ENCODE measurements at places on chromosomes 11 and 22.
A peak's percentile ranks its signal among the peaks of the same experiment; 100 is the strongest.

- DNase-seq: peak; percentile 31
Measured at GRCh38 chr22:31284281-31285155, 7.8 kb downstream of the PIK3IP1 start.

GRCh38 chr11:65606876-65607613 is 7.0 kb downstream of the MAP3K11 start:
- DNase-seq: peak; percentile 73

DNA sequence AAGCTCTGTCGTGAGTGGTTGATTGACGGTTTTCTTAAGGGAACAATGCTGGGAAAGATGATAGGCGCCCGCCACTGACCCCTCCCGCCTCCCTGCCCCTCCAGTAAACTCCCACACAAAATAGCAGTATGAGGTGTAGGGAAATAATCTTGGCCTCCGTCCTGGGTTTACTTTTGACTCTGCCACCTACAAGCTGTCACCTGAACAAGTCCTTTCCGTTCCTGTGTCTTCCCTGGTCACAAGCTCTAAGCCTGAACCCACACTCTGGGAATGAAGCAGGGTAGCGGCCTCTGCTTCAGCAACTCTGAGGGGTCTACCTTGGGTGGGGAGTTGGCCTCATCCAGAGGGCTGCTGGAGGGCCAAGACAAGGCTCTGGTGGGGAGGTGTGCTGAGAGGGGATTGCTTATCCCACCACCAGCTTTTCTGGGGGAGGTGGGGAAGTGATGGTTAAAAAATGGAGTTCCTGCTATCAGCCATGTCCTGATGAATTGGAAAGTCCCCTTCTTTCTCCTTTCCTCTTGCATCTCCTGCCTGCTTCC is 87.8 kb downstream of the CEP164 start:
- no peak for DNase-seq

DNA sequence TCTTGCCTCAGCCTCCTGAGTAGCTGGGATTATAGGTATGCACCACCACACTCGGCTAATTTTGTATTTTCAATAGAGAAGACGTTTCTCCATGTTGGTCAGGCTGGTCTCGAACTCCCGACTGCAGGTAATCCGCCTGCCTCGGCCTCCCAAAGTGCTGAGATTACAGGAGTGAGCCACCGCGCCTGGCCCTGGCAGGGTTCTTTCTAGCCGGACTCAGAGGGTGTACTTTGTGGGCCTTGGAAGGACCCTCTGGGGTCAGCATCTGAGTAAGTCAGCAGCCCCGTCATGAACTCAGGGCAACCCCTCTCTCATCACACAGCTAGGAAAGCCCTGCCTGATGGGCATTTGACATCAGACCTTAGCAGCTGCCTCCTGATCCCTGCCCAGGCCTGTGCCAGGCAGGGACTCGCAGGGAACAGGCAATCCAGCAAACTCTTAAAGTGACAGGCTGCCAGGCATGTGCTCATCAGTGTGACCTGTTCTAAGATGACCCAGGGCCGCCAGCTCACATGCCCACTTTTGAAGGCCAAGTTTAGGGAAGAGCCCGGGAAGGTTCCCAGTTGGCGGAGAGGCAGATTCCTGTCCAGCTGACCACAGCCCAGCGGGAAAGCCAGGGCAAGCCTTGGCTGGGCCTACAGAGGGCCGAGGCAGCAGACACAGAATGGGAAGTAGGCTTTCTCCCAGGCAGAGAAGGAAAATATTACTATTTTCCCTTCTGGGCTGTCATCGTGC is 92.9 kb downstream of the MORC2 start:
- DNase-seq: no peak

DNA sequence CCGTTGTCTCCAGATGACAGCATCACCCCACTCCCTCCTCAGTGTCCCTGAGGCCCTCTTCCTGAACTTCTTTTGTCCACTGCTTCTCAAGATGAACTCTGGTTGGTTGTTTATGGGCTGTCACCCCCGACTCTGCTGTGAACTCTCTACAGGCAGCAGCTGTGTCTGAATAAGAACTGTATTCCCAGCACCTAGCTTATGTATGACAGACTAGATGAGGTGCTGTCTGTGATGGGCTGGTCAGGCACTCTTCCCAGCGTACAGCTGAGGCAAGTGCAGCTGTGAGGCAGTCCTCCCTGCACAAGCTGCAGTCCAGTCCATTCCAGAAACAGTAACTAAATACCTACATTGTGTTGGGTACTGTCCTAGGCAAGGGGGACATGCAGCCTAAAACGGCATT is 111.4 kb upstream of the PITPNB start:
- DNase-seq: no peak

DNA sequence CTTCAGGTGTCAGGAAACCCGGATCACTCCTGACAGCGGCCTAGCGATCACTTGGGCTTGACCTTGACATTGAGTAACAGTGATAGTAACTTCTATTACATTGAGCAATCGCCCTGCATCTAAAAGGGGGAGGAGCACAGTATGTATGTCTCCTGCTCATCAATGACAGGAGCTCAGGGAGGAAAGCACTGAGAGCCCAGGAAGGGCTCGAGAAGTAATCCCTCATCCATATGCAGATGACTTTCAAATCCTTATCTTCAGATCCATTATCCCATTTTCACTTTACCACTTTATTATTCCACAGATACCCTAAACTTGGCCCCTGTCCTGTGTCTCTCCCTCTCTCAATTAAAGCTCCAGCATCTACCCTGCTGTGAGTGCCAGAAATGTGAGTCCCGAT is 47.8 kb downstream of the ABTB2 start:
- DNase-seq: no peak

DNA sequence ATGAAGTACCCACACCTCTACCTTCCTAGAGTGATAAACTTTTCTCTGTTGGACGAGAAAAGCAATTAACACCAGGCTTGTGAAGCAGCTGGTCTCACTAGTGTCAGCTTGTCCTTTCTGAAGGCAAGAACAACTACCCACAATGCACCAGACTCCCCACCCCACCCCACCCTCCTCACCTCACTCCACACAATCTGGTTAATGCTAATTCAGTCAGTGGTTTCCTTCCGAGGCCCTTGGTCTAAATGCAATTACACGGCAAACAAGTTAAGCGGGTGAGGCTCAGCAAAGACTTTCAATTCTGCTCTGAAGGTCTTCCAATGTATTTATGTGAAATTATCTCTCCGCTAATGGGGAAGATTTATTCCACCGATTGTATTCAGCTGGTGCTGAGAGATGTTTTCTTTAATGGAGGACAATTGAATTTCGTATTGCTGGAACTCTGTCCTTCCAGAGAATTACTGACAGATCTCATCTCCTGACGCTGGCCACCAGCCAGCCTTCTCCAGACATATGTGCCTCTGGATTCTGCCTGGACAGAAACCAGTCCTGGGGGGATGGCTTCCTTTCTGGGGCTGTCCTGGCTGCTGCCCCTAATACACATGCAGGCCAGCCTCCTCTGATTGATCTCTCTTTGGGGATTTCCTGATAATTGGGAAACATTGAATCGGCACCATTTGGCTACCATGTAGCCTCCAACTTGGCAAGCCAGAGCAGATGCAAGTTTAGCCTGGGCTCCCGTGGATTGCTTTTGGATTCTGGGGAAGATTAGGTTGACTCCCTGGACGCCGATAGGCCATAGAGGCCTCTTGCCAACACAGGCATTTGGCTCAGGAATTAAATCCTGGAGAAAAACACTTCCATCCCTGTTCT is 165.8 kb upstream of the NARS2 start:
- DNase-seq: no peak

GRCh38 chr11:131690362-131690761 is 319.9 kb downstream of the NTM start:
- DNase-seq: no peak

- DNase-seq: no peak
Measured at GRCh38 chr22:27576815-27577573, 224.6 kb downstream of the MN1 start.

- no peak for DNase-seq
Measured at GRCh38 chr22:39092111-39092862, 4.8 kb upstream of the APOBEC3H start.

GRCh38 chr11:7667460-7667859 is 5.8 kb downstream of the CYB5R2 start:
- no peak for DNase-seq

DNA sequence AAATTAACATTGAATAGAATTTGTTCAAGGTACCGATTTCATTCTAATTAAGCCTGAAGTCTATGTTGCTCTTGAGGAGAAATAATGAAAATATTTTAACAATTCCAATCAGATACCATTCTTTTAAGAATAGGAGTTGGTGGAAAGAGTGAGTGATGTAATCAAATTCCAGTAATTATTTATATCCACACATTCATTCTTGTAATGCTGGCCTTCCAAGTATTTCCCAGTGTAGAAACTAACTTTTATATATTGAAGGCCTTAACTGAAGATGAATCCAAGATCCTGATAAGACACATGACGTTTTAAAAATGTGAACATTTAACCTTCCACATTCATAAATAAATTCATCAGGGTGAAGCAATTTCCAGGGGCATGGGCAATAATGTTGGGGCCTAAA is 36.6 kb upstream of the PAX6 start:
- DNase-seq: no peak

DNA sequence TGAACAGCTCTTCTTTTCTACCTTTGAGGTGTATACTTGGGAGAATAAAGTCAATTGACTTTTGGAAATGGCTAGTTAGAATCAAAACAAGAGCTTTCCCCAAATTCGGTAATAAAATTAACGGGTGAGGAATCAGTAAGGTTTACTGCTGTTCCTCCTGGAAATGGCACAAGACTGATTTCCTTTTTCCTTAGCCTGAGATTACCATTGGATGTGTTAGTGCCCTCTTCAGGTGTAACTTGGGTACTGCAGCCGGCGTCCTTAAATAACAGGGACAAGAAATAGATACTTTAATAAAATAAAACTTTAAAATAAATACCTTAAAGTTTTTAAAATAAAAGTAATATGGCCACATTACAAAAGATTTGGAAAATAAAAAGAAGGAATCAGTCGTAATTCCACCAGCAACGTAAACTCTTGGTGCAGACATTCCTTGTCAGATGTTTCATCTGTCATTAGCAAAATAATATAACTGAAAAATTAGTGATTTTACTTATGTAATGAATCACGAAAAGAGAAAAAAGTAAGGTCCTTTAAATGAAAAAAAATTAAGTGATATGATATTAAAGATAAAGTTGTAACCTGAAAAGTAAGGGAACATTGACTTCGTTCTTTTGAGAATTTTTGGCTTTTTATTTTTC is 29.7 kb downstream of the ZFTA start:
- peak; percentile 60 for DNase-seq

- peak; percentile 35 for DNase-seq
Measured at GRCh38 chr11:9972989-9973388, 309.1 kb downstream of the SWAP70 start.

DNA sequence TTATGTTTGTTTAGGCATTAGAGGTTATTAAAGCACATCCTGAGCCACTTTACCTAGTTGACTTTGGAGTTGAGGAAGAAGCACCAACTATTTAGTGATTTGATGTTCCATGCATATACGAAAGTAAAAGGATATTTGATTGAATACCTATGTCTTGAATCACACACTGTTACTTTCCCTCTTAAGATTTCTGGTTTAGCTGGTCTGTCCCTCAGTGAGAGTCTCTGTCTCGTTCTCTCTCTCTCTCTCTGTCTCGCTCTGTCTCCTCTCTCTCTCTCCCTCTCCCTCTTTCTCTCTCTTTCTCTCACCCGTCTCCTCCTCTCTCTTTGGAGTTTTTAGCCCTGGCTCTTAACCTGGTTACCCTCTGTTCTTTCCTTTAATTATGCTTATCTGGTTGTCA is 11.0 kb downstream of the CTNND1 start:
- DNase-seq: no peak

- DNase-seq: peak; percentile 97
Measured at GRCh38 chr11:61347916-61348461, 13.7 kb downstream of the CYB561A3 start.

- no peak for DNase-seq
Measured at GRCh38 chr11:32053151-32053888, 37.6 kb upstream of the RCN1 start.

DNA sequence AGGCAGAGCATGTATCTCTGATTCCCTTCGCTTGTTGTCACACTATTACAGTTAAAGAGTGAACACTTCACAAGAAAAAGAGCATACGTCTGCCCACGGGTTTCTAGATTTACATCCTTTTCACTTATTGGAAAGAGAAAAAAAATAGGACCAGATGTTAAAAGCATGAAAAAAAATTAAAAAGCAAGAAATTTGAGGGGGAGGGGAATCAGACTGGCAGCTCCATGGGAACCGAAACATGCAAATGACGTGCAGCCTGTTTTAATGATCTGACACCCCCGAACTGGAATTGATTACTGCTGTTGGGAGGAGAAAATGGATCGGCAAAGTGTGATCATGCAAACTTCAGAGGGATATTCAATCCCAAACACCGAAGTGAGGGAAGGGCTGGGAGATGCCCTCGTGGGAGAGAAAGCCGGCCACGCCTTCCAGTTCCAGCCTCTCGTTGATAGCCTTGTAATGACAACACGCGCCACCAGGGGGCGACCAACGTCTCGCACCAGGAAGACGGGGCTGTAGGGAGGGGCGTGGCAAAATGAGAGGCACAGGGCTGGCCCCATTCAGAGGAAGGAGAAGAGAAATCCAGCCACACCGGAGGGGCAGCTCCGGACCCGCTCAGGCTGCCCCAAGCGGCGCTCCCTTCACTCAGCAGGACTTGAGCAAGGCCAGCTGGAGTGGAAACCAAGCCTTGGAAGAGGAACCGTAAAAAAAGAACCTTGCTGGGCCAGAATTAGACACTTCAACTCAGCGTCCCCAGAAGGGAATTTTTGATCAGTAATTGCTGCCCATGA is 53.8 kb upstream of the SYT13 start:
- DNase-seq: peak; percentile 82

GRCh38 chr11:57311109-57311936 is 13.4 kb downstream of the TNKS1BP1 start:
- peak; percentile 70 for DNase-seq

- no peak for DNase-seq
Measured at GRCh38 chr11:68353118-68353517, 40.7 kb downstream of the LRP5 start.

DNA sequence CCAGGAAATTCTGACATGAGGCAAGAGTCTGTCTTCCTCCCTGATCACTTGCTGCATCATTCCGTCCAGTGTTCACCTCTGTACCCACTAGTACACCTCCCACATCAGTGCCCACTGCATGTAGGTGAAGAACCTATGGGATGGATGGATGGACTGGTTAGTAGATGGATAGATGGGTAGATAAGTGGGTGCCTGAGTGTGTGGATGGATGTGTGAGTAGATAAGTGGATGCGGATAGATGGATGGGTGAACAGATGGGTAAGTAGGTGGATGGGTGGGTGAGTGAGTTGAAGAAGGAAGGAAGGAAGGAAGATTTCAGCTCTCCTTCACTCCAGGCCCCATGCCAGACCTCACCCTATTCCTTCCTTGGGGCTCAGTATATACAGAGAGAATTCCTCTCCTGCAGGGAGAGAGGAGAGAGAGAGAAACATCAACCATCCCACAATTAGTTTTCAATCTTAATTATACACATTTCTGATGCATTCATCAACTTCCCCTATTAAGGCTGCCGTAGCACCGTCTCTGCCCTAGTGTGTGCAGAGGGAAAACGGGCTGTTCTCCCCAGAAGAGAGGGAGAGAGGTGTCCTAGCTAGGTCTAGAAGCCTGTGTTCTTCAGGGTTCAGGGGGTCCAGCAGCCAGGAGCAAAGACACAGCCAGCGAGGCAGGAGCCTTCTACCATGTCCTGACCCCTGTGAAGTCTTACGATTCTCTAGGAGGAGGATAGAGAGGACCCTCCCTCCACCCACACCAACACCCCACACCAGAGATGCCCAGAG is 125.3 kb downstream of the BUD13 start:
- no peak for DNase-seq

GRCh38 chr11:120612513-120613263 is 101.1 kb downstream of the GRIK4 start:
- DNase-seq: peak; percentile 58

GRCh38 chr22:50691521-50691920 is 18.9 kb downstream of the SHANK3 start:
- peak; percentile 32 for DNase-seq
